NCI-H69 (cell line): ENCODE measurements at places on chromosomes 13 and 19.

GRCh38 chr13:21235174-21235573, 58.7 kb downstream of the MRPL57 start:
- DNase-seq, result no peak

DNA sequence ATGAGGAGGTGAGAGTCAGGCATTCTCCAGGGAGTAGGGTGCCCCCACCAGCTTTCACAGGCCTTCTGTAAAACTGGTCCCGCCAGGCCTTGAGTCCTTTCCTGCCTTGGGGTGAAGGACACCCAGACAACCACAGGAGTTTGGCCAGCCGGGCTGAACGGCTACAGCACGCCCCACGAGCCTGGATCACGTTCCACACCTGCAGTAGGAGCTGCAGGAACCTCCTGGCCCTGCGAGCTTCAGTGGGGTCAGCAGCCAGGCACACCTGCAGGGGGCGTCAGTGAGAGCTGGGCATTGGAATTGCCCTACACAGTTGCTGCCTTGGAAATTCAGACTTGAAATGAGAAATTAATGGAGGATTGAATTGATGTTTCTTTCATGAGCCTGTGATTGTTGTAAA, 45.7 kb downstream of the COL4A2 start:
- DNase-seq, result no peak

DNA sequence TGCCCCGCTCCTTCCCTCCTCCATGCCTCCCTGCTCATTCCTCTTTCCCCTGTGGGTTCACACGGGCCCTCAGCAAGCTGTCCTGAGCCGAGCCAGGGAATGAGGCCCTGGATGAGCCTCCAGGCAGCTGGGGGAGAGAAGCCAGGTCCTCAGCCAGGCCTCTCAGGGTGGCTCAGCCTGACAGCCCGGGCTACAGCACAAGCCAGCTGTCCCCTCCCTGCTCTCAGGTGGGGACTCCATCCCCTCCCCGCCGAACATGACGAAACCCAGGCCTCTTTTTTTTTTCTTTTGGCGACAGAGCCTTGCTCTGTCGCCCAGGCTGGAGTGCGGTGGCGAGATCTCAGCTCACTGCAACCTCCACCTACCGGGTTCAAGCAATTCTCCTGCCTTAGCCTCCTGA, 40.0 kb upstream of the MATK start:
- DNase-seq, result no peak

DNA sequence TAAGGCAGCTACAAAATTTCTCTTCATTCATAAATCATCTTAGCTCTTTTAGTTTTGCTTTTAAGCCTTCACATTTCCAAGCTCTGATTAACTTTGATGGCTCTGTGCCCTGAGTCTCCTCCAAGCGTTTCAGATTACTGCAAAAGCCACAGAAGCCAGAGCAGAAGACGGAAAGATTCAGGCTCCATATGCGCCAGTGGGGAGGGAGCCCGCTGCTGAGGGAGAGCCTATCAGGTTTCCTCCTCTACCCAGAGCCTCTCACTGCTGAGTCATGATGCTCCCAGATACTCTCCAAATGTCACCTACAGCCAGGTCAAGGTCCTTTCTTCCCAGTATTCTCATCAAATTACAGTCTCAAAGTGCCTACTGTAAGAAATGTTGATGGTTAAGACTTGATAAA, 193.6 kb downstream of the RAP2A start:
- peak; percentile 61 for DNase-seq

DNA sequence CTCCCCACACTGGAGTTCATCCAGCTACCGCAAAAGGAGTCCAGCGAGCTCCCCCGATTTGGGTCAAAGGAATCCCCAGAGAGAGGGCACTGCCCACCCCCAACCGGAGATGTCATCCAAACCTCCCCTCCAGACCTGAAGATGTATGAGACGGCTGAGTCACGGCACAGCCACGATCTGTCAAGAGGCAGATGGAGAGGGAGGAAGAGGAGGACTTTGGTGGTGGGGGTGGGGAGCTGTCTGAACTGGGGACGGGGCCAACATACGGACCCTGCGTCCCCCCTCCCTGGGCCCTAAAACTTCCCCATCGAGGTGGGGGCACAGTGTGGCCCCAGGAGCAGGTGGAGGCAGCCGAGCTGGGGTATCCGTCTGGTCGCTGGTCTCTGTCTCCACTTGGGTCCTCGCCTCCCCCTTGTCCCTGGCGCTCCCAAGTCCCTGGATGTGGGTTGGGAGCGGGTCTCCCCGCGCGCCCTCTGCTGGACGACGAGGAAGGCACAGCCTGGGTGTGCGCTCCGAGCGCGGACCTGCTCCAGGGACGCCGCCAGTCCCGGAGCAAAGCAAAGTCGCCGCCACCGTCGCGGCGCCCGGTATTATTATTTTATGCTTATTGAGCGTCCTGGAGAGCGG, 3.8 kb downstream of the PDE4A start:
- DNase-seq, result peak; percentile 84

GRCh38 chr19:17830567-17831418, 9.5 kb upstream of the INSL3 start:
- DNase-seq, result peak; percentile 93

DNA sequence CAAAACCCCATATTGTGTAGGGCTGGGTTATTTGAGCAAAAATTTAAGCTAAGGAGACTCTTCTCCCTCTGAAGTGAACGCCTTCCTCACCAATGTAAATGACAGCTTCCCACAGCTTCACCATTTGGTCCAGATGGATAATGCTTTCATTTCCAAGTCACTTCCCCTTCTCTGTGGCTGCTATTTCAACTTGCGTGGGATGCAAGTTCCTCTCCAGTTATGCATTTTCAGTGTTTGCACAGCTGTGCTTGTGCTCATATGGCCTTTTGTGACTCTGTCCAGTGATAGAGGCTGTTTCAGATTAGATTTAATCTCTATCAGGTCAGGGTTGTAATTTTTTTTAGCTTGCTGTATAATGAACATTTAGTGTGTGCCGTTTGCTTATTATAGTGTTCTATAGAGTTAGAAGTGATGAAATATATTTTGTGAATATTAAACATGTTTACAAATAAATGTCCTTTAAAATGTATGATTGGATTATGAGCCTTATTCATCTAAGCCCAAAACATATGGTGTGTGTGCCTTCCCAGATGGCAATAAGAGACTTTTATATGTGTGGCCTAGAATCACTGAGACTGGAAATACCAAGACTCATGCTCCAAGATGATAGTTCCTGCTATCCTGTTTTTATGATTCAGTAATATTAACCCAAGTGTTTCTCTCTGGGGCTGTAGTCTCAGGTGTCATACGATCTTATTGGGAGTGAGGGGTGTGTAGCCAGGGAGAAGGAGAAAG, 86.6 kb downstream of the TNFRSF19 start:
- DNase-seq, result peak; percentile 93
